AG04449 (cell line): ENCODE measurements at places on chromosomes 5 and 9.

DNA sequence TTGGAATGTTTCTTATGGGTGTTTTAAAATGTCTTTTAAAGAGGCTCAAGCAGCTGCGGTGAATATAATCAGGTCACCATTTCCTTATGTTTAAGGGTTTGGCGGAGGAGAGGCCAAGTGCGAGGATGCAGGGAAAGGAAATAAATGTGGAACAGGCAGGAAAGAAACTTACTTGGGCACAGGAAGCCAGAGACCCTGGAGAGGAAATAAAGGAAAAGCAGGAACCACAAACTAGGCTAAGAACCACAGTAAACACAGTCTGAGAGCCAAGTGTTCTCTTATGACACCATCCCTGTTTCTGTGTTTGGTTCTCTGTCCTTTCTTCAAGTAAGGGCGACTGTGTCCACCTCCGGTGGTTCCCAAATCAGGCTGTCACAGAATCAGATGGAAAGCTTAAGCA, 166.5 kb downstream of the C9orf152 start:
- no peak for DNase-seq

GRCh38 chr5:157593052-157593757, 17.6 kb upstream of the ADAM19 start:
- no peak for DNase-seq

DNA sequence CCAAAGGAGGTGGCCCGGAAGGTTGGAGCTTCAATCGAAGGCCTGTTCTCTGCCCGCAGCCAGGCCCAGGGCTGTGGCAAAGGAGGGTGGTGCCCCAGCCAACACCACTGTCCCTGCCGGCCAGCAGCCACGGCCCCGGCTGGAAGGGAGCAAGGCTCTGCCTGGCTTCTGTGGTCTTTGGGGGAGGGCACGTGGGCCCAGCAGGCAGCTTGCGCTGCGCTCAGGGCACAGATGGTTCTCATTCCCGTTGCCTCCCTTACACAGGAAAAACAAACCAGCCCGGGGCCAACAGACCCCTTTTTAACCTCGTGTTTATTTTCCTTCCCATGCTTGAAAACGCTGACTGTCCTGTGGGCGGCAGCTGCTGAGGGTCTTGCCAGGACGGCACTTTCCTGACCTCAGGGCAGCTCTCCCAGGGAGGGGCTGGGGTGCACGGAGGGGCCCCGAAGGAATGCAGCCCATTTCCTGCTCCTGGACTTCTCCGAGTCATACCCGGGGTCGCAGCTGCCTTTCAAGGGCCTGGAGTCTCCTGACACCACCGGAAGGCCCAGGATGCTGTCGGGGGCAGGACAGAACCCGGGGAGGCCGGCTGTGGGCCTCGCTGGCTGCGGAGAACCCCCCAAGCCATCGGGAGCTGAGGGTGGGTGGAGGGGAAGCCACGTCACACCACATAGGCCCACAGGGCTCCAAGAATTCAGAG, 1.1 kb upstream of the GPSM1 start:
- DNase-seq = peak; percentile 70

DNA sequence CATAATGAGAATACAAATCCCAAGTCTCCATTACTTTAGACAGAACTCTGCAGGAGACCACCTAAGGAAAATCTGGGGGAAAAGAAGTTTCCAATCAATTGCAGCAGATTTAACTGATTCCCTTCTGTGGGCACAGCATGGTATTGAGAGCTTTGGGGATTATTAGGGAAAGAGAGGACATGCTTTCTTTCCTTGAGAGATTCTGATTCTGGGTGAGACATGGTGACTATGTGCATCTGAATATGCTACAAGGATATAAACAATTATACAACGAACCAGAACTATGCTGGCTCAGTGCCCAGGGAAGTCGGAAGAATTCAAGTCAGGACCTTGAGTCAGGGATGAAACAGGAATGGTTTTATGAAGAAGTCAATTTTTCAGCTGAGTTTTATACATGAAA, 183.7 kb downstream of the PDE4D start:
- peak; percentile 45 for DNase-seq

DNA sequence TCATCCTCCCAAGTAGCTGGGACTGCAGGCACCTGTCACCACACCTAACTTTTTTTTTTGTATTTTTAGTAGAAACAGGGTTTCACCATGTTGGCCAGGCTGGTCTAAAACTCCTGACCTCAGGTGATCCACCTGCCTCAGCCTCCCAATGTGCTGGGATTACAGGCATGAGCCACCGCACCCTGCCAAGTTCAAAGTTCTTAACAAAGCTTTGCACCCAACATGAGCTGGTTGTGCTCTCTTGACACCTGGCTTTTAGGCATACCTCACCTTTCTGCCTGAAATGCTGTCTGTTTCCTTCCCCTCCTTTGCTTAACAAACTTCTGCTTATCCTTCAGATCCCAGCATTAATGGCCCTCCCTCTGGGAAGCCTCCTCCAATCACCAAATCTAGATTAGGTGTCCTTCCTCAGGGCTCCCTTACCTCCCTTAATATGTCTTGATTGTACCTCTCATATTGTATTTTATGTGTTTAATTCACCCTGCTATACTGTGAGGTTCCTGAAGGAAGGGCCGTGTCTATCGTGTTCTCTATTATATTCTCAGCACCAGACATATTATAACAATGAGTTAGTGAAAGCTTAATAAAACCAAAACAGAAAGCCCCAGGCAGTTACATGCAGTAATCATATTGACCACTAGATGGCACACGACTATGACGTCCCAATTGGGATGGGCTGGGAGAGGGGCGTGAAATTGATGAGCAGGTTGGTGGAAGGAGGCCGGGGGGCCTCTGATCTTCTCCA, 62.9 kb upstream of the PPARGC1B start:
- DNase-seq = no peak

GRCh38 chr9:122287214-122287720, 22.6 kb downstream of the MRRF start:
- no peak for DNase-seq

GRCh38 chr5:143065185-143065965, 295.2 kb downstream of the ARHGAP26 start:
- no peak for DNase-seq

- no peak for DNase-seq
Observed at GRCh38 chr9:133812077-133812868, 74.1 kb upstream of the SARDH start.

GRCh38 chr9:1013021-1013420, 36.6 kb downstream of the DMRT3 start:
- no peak for DNase-seq

DNA sequence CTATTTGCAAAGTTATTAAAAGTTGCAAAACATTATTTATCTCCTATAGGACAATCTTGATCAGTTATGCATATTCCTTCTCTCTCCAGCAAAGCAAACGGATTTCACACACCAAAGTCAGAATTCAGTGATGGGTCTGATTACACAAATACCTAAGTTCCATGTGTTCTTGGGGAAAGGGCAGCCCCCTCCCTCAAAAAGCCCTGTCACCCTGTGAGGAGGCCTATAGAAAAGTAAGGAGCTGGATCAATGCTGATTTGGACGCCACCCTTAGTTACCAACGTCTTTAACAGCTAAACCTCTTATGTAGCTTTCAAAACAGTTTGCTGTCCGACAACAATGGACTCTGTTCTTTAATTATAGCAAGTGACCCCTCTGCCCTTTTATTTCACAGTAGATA, 6.4 kb downstream of the ZNF608 start:
- DNase-seq = no peak

GRCh38 chr5:179209359-179210150, 135.7 kb downstream of the ADAMTS2 start:
- peak; percentile 7 for DNase-seq

- DNase-seq = no peak
Observed at GRCh38 chr5:33074548-33074947, 363.4 kb downstream of the NPR3 start.

- peak; percentile 5 for DNase-seq
Observed at GRCh38 chr5:171450423-171451331, 31.2 kb downstream of the FGF18 start.

DNA sequence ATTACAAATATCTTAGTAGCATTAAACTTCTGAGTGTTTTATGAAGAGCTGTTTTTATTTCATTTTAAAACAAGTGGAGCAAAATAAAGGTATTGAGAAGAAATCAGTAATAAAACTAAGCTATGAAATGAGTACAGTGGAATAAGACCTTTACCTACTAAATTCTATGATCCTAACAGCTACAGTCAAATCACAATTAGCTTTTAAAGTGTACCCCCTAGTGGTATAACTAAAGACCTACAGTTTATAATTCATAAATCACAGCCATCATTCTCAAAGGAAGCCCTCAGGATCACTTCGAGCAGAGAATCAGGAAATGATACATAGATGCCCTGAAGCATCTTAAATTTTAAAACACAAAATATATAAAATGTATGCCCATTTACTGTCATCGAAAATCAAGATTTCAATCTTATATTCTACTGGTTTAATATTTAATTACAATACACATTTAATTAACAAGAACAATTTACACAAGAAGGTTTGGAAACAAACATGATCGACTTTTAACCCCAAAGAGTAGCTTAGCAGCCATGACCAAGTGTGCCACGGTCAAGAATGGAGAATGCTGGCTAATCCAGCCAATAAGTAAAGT, 12.3 kb downstream of the CCNH start:
- no peak for DNase-seq

DNA sequence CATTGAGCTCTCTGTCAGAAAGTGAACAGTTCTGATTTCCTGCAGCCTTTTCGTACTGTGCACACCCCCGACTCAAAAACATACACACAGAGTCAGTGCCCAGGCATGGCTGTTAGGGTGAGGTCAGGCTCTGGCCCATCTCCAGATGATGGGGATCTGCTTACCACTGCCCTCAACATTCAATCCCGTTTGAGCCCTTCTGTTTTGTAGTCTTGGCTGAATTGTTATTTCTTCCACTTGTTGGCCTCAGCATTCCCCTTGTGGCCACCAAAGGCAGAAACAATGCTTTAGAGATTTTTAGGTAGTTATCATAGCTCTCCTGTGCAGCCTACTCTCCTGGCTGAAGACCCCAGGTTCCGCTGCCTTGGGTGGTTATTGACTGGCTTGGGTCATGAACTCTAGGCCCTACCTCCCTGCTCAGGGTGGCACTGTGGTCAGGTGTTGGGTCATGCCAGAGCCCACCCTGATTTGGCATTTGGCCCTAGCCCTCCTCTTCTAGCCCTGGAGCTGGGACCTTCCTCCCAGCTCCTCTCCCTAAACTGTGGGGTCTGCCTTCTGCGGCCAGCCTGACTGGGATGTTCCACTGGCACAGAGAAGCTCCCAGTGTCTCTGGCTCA, 7.8 kb upstream of the MYOZ3 start:
- no peak for DNase-seq

GRCh38 chr5:97937846-97938245, 754.8 kb upstream of the RIOK2 start:
- no peak for DNase-seq

DNA sequence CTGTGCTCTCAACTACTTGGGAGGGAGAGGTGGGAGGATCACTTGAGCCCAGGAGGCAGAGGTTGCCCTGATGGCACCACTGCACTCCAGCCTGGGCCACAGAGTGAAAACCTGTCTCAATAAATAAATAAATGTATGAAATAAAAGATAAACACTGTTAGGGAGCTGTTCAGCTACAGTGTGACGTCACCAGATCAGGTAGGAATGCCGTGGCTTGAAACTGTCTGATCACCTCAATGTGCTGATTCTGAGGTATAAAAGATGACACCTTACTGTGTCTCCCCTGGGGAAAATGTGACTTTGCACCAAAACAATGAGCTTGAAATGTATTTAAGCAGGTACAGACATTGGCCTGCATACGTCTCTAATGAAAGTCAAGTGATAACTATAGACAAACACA, 133.3 kb downstream of the ADAMTS16 start:
- DNase-seq = no peak

DNA sequence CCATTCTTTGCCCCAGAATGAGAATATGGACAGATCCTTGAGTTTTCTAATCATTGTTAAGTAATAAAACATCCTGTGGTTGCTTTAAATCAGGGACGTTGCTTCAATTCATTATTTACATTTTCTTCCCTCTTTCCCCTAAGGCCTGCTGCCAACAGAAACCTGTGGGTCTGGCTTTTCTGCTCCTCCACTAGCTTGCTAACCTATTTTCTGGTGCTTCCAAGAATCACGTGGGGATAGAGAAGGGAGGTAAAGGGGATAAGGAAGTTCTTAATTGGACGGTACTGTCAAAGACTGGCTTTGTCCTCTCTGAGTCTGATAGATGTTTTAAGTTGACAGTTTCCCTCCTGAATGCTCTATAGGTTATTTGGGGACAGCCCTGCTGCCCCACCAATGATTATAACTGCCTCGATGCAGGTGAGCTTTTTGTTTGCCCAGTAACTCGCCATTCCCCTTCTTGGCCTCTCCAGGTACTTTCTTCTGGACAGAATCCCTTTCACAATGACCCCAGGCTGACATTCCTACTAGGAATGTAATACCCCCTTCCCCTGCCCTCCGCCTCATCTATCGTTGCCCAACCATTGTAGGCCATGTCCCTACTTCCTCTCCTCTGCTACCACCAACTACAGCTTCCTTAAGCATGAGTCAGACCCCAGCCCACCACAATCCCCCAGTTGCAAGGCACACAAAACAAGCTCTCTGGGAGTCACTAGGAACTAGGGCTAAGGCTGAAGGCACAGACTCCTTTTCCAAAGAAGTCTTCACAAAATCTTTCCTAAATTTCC, 19.9 kb upstream of the CPEB4 start:
- no peak for DNase-seq
